ENCODE measurements at places on chromosomes 4 and X.

GRCh38 chr4:188485906-188486305 lies 346.7 kb downstream of the TRIML1 start:
- no peak for DNase-seq

GRCh38 chr4:102569200-102569599 lies 68.0 kb downstream of the NFKB1 start:
- no peak for DNase-seq

- DNase-seq: no peak
Observed at GRCh38 chr4:127771535-127772275, 10.4 kb upstream of the HSPA4L start.

GRCh38 chrX:133359466-133359865 lies 55.8 kb downstream of the GPC4 start:
- no peak for DNase-seq

GRCh38 chrX:134423606-134424005 lies 36.4 kb upstream of the HPRT1 start:
- DNase-seq: no peak

DNA sequence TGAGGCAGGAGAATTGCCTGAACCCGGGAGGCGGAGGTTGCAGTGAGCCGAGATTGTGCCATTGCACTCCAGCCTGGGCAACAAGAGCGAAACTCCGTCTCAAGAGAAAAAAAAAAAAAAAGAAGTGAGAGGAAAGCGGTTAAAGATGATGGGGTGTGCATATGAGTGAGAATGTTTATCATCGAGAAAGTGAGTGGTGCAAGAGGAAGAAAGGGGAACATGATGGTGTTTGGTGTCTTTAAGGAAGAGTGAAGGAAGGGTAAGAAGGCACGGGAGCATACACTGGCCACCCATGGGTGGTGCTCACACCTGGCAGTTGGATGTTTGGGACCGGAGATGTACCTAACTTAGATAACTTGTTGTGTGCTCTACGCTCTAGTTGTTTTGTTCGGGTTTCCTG lies 62.2 kb downstream of the STOX2 start:
- no peak for DNase-seq

- no peak for DNase-seq
Observed at GRCh38 chr4:185932491-185932890, 120.5 kb upstream of the SORBS2 start.

DNA sequence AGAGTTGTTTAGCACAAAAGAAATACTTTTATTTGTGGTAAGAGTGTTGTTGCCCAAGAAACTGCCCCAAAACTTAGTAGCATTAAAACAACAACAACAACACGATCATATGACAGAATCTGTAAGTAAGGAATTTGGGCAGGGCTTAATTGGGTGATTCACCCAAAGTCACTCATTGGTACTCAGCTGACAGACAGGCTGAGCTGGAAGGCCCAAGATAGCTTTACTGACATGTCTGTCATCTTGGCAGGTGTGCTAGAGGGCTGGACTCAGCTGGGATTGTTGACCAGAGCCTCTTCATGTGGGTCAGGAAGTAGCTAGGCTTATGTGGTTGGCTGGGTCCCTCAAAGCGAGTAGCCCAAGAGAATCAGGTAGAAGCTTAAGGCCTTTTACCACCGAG lies 52.3 kb downstream of the KIAA0232 start:
- DNase-seq: no peak

DNA sequence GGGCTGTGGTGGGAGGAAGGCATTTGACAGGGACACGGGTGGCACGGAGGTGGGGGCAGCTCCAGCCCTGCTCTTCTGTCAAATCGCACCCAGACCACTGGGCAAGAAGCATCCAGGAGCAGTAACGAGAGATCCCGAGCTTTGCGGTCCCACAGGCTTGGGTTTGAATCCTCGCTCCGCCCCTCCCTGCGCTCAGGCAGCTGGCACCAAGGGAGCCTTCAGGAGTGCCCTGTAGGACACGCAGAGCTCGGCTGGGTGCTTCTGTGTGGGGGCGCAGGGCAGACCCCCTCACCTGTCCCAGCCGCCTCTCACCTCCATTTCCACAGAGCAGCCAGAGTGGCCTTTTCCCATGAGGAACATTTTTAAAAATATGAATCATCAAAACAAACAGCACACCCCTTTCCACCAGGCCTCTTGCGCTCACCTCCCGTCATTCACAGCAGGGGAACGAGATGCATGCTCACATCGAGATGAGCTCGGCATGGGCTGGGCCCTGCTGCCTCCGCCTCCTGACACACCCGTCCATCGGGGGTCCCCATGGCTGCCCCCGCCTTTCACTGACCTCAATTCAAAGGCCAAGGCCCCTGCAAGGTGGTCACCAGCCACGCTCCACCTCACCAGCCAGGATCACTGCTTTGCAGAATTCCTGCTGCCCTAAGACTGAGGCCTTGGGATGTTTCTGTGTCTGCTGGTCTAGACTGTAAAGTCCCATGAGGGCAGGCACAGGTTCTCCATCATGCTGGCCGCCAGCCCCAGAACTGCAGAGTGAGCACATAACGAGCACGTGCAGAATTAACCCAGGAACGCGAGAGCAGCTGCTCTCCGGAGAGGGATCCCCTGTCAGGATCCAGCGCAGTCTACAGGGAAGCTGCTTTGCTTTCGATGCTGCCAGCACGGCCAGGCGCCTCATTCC lies 52.7 kb downstream of the ACOX3 start:
- DNase-seq: no peak

DNA sequence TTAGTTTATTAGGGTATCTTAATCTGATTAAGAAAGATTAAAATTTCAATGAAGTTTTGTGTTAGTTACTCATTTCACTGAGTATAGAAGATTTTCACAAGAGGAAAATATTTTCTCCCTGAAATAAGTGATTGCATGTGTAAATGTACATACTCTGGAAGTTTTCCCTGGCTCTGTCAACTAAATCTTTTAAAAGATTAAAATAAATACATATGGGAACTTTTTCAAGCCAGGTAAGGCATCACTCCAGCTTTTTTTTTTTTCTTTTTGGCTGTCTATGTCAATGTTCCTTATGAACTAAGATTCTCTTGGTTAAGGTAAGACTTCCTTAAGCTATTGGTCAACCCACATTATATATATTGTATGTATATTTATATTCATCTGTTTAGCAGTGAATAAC lies 117.6 kb downstream of the CBR4 start:
- DNase-seq: no peak

DNA sequence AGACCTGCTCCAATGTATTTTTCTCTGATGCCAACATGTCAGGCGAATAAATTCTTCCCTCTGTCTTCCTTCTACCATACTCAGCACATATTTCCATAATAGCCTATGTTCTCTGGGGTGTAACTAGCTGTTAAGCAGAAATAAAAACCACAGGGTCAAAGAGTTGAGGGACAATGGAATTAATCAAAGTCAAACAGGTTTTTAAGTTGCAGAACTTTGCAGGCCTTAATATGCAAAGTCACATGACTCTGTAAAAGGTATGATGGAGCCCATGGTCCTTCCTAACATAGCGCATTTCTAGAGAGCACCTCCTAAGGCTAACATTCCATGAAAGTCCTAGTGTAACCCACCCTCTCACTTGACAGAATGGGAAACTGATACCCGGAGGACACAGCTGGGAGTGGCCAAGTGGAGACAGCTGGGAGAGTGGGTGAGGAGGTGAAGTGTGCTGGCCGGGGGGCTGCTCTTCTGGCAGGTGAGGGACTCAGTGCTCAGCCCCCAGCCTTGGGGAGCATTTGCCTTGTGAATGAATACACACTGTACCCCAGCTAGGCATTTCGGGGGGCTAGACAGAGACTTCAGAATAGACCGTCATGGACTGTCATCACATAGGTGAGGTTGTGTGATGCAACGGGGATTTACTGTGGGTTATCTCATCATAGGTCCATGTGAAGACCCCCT lies 8.4 kb upstream of the SORCS2 start:
- no peak for DNase-seq

- DNase-seq: no peak
Observed at GRCh38 chr4:57668621-57669020, 558.4 kb upstream of the IGFBP7 start.

- DNase-seq: no peak
Observed at GRCh38 chr4:58209551-58209950, 1099.4 kb upstream of the IGFBP7 start.

DNA sequence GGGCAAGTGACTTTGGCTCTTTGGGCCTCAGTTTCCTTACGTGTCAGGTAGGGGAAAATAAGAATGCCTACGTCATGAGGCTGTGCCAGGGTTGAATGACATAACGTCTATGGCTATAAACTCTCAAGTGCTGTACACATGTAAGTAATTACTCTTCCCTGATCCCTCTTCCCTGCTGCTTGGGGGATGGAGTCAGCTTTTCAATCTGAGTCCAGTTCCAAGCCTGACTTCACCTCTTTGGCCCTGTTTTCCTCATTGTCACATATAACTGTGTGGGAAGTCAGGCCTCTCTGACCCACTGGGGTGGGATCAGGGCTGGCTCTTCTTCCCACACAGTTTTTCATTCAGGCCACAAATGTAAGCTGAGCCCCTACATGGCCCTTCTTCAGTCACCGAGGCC lies 11.4 kb upstream of the CITED1 start:
- DNase-seq: no peak

GRCh38 chr4:4995908-4996265 lies 23.4 kb downstream of the CYTL1 start:
- DNase-seq: no peak

GRCh38 chr4:4440333-4441061 lies 53.6 kb downstream of the NSG1 start:
- no peak for DNase-seq

- DNase-seq: no peak
Observed at GRCh38 chr4:185869427-185869826, 57.4 kb upstream of the SORBS2 start.
